ENCODE measurements at places on chromosomes 12 and 14.
A peak's percentile ranks its signal among the peaks of the same experiment; 100 is the strongest.

GRCh38 chr12:105317942-105318621, 12.4 kb upstream of the C12orf75 start:
- no peak for DNase-seq

DNA sequence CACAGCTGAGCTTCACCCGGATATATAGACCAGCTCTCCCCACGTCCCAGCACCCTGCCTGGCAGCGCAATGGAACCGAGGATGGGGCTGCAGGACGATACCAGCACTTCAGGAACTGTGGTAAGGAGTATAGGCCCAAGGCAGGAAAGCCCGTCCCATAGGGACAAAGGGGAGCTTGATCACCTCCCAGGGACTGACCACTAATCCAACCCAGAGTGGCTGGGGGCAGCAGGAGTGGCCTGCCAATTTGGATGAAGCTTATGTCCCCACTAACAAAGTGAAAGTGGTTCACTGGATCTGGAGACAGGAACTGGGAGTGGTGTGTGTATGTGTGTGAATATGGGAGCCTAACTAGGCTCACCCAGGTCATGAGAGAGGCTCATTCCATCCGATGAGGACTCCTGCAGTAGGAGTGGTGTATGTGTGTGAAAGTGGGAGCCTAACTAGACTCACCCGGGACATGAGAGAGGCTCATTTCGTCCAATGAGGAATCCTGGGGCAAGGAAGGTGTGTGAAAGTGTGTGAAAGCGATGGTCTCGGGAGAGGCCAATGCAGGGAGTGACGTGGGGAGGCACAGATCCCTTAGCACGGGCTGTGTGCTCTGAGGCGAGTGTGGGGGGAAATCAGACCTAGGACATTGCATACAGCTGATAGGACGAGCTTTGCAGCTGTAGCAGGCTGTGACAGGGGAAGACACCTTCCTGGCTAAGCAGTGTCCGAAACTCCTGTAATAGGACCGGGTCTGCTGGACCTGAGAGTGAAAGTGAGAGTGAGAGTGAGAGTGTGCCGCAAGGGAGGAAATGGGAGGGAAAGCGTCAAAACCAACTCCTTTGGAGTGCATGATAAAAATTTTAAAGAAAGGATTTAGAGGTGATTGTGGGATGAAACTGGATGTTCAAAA, 25.7 kb downstream of the KLRK1 start:
- DNase-seq = no peak

- no peak for DNase-seq
These were observed 151.3 kb downstream of the TTC7B start for GRCh38 chr14:90664911-90665310.

- no peak for DNase-seq
These were observed 677.8 kb downstream of the BCL11B start for GRCh38 chr14:98594156-98594555.

- peak; percentile 38 for DNase-seq
These were observed 1.8 kb downstream of the CKB start for GRCh38 chr14:103520657-103521437.

GRCh38 chr12:76720068-76720467, 43.8 kb upstream of the ZDHHC17 start:
- DNase-seq = no peak

DNA sequence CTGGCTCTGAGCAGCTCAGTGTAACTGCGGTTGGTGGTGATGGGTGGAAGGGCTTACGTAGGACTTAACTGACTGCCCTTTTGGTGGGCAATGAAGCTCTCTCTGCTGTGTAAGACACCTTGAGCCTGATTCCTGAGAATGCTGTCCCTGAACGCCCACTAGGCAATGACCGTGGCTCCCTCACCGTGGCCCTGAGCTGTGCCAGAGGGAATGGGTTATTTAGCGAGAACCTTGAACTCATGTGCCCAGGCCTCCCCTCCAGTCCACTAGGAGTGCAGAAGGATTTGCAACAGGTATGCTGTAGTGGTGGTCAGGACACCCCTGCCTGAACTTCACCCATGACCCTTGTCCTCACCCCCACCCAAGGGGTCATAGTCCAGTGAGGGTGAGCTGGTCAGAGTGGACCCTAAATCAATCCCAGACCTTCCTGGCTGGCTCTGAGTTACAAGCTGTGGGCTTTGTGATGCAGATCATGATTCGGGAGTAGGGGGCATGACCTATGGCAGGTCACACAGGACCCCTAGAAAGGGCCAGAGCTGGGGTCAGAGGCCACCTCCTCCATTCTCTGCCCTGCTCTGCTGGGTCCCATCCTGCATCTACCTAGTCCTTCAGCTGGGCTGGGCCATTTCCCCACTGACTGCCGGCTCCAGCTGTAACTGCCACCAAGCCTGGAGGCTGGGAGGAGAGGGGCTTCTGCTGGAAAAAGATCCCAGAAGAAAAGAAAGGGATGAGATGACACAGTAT, 14.5 kb upstream of the ANKRD33 start:
- no peak for DNase-seq

DNA sequence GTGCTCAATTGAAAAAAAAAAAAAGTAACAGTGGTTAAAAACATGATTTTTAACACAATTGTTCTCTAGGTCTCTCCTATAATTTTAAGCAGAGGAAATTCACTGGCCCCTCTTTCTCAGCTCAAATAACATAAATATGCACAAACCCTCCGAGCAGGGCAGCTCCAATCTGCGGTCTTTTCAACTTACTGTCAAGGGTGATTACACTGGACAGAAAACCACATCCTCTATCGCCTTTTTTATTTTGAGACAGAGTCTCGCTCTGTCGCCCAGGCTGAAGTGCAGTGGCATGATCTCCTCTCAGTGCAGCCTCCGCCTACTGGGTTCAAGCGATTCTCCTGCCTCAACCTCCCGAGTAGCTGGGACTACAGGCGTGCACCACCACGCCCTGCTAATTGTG, 16.5 kb upstream of the GABARAPL1 start:
- no peak for DNase-seq

DNA sequence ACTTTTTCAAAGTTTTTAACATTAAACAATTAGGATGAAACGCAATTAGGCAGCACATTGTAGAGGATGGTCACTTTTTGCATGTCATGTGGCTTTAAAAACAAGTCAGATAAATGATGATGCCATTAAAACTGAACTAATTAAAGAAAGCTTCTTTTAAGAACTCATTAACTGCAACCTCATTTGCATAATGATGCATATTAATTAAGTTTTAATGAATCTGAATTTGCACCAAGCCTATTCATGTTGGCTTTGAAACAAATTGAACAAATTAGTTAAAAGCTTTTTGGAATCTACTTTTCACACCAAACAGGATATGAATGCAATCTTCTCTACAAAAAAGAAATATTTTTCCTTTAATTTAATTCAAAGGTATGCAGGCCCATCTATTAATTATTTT, 499.0 kb downstream of the VRK1 start:
- DNase-seq = no peak

DNA sequence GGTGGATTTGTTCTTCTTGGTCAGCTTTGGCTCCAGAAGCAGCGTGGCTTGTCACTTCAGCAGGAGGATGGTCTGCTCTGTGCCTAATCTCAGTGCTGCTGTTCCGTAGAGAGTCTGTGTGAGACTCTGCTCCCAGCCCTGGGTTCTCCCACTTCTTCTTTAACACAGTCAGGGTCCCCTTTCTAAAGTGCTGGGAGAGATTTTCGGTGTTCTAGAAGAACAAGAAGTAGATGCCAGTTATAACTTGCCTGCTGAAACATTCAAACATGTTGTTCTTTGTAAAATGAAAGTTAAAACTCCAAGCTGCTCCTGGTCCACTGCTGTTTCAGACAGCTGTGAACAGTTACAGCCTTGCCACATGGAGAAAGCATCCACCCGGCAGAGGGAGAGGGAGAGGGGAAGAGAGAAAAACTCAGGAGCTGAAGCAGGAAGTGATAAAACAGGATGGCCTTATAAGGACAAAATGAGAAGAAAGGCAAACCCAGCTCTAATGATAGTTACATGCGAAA, 55.2 kb upstream of the CERS5 start:
- DNase-seq = no peak

DNA sequence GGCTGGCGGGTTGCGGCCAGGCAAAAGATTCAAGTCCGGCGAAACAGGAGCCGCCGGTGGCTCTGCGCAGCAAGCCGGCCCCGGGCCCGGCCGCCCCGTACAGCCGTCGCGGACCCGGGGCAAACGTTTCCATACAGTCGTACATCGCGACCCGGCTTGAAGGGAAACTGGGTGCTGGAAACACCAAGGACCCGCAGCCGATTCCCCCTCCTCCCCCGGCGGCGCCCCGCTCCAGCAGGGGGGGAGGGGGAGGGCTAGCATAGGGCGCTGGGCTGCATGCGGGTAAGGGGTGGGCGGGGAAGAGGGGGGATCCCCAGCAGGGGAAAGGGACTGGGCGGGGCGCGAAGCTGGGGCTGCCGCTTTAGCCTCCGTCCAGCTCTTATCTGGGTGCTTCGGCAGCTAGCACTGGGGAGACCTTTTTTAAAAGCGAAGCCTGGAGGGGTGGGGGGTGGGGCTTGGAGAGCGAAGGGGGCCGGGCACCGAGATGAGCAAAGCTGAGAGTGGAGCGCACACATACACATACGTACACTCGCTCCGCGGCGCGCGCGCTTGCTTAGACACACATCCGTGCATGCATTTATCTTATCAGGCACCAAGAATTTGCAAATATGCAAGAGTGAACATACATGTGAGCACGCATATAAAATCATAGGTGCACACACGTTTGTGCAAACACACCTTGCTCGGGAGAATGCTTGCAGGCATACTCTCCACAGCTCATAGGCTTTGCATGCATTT, 11.9 kb downstream of the RARG start:
- DNase-seq = peak; percentile 40

DNA sequence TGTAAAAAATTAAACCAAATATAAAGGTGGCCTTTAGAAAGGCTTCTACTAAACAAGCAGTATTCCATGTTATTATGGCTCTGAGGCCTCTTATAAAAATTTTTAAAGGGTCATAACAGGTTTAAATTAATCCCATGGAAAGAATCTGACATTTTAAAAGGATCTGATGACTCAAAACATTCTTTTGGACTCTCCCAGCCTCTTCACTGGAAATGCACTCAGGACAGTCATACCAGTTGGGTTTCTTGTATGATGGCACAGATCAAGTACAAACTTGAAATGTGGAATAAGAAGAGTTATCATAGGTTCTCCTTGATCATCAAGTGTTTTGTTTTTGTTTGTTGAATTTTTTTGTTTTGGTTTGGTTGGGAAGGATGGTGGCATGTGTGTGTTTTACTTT, 50.8 kb downstream of the PPP2R5E start:
- no peak for DNase-seq

DNA sequence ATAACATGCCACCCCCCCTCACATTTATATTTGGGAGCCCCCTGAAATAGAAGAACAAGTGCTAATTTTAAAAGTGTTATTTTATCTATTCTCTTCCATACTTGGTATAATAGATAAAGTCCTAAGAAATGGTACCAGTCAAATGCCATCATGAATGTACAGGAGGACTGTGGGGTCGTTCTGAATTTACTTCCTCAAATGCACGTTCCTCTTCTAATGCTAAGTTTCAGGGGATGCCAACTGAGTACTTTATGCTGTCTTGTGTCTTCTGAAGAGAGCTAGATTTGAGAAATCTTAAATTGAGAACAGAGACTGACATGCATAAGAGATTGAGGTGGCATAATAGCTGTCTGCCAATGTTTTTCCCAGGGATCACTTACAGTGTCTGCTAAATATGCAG, 59.0 kb downstream of the CFAP54 start:
- no peak for DNase-seq

DNA sequence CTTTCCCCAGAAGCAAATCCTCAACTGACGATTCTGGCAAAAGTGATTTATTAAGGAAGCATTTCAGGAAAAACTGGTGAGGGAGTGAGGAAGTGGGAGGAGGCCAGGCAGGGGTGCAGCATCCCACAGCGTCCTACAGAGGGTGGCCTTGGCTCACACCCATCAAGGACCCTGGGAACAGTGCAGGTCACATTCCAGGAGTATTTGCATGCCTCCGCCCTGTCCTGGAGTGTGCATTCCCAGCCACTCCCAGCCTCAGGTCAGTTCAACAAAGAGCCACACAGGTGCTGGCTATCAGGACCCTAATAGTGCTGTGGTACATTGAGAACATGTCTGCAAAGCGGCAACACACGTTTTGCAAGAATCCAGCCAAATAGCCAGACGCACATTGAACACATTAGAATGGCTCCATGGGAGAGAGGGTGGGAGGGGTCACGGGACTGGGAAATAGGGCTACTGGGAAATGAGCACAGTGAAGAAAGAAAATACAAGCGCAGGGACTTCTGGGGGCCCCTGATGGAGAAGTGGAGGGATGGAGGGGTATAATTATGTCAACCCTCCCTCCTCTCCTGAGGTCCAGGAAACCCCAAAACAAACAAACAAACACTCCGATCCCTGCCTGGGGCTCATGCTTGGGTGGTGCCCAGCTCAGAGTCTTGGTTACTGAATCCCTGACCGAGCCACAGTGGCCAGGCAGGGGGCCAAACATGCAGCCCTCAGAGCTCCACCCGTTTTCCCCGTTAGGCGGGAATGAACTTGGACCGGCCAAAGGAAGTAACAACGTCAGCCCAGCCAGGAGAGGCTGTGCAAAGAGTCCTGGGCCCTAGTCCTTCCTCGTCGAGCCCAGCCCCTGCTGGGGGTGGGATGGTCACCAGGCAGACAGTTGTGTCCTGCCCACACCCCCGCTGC, 36.5 kb downstream of the CMKLR1 start:
- no peak for DNase-seq

- DNase-seq = no peak
These were observed 8.4 kb downstream of the B4GALNT1 start for GRCh38 chr12:57624441-57625220.

- no peak for DNase-seq
These were observed 972 bp upstream of the DCTN2 start for GRCh38 chr12:57548013-57548315.

DNA sequence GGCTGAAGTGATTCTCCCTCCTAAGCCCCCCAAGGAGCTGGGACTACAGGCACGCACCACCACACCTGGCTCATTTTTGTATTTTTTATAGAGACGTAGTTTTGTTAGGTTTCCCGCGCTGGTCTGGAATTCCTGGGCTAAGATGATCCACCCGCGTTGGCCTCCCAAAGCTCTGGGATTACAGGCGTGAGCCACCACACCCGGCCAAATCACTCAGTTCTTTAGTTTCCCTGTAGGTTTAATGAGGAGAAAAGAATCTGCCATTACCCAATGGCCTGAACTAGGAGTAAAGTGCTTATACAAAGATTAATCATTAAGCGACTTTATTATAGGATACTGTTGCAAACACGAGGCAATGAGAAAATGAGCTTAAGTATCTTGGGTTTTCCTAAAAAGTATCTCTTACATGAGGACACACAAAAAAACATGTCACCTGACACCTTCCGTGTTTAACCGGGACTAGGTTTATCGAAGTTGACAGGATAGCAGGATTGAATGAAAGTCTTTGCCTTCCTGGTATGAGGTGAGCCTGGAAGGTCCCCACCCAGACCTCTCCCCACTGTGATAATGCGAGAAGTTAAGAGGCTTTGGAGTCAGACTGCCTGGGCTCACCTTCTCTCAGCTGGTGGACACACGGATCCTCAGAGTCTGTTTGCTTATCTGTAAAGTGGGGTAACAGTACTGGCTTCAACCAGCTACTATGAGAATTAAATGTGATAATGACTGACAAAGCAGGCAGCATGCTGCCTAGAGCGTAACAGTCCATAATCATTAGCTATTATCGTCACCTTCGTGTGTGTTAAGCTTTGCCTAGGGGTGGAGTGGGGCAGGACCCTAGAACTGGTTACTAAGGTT, 133.5 kb upstream of the KRAS start:
- no peak for DNase-seq

- DNase-seq = no peak
These were observed 6.6 kb upstream of the KRT7 start for GRCh38 chr12:52226446-52226845.

All from stimulated activated CD4-positive, alpha-beta T cell treated with anti-CD3 and anti-CD28 coated beads, Interleukin-15, amount 100 ng/mL, for 1 hour (primary cell).